DMS153 (cell line): ENCODE measurements at places on chromosomes 7 and 10.

DNA sequence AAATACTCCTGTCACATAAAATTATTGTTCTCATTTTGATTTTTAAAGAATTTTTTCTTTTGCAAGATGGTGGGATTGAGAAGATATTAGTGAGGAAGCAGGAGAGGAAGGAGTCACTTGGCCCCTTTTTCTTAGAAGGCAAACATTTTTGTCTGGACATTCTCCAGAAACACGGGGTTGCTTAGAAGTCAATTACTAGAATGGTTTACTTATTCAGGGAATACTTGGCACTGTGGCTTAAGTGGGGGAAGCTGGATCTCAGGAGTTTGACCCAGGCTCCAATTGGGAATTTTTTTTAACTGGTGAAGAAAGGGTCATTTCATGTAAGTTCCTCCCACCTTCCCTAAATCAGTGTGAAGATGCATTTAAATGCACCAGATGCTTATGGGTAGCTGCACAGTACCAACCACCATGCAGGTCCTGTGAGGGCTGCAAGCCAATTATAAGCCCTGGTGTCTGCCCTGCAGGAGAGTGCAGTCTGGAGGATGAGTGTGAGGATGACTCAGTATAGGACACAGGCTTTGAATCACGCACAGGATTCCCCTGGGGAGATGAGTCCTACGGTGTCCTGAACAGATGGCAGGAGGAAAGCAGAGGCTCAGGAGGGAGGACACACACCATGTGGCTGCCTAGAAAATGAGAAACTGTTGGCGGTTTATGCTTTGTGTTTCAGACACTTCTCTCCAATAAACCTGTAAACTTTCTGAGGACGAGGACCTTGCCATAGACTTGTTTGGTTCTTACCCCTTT is 299.1 kb downstream of the PLXNA4 start:
- DNase-seq = no peak

DNA sequence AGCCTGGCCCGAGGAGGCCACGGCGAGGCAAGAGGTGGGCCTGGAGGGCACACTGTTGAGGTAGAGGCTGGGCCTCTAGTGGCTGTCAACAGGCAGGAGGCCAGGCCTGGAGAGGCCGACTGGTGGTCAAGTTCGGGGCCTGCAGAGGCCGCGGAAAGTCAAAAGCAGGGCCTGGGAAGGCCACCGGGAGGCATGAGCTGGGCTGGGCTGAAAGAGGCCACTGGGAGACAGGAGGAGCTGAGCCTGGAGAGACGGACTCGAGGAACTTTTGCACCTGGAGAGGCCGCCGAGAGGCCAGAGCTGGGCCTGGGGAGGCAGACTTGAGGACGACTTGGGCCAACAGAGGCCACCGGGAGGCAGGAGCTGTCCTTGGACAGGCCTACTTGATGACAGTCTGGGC is 321.2 kb downstream of the ZNF479 start:
- DNase-seq = no peak

DNA sequence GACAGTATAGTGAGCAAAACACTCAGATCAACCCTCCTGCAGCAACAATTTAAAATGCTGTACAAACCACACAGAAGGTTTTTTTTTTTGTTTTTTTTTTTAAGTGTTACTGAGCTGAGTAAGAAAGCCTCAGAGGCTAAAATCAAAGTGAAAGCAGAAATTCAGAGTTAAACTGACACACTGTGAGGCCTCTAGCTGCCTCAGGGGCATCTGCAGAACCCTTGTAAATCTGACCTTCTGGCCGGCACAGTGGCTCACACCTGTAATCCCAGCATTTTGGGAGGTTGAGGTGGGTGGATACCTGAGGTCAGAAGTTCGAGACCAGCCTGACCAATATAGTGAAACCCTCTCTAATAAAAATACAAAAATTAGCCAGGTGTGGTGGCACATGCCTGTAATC is 7.4 kb upstream of the GNA12 start:
- no peak for DNase-seq

DNA sequence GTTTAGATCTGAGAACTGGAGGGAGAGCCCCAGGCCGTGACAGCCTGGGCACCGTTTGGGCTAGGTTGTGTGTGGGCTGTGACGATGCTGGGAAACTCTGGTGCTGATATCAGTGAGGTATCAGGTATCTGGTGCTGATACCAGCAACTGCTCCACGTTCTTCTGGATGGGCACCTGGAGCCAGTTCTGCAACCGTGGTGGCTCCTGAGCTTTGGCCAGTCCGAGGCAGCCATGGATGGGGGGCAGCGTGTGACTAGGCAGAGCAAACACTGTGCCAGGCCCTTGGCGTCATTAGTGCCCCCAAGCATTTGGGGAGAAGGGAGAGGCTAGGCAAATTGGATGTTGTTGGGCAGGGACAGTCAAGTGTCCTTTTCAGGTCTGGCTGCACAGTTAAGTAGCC is 57.9 kb downstream of the ZNF467 start:
- DNase-seq = no peak

GRCh38 chr10:71161425-71161824 is 50.9 kb upstream of the UNC5B start:
- peak; percentile 18 for DNase-seq

GRCh38 chr10:71585564-71586290 is 133.9 kb downstream of the C10orf105 start:
- no peak for DNase-seq

GRCh38 chr10:82969405-82969804 is 1094.4 kb downstream of the NRG3 start:
- no peak for DNase-seq

DNA sequence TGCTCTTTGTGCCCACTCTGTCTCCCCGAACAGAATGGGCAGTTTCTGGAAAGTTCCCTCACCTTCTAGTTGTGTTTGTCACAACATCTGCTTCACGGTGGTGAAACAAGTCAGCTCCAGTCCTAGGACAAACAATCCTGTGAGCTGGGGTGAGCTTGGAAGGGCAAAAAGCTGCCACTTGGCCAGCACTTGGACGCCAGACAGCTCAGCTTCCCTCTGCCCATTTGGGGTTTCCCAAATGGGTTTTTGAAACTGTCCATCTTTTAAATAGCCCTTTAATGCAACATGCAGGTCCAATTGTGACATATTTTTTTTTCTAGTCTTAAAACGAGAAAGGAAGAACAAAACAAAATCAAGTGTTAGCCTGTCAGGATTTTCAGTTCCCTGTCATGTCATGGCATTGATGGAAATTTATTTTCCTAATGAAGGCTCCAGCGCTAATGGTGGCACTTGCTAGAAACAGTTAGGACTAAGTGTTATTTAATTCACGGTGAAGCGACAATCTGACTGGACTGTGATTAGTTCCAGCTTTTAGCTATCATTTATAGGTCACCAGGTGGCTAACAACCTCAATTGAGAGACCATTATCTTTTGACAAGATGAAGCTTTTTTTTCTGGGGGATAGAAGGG is 181.7 kb downstream of the MYOF start:
- DNase-seq = no peak

GRCh38 chr10:101476383-101476782 is 111.7 kb downstream of the POLL start:
- no peak for DNase-seq

- DNase-seq = no peak
Measured at GRCh38 chr10:111078505-111079185, 1.8 kb downstream of the ADRA2A start.

DNA sequence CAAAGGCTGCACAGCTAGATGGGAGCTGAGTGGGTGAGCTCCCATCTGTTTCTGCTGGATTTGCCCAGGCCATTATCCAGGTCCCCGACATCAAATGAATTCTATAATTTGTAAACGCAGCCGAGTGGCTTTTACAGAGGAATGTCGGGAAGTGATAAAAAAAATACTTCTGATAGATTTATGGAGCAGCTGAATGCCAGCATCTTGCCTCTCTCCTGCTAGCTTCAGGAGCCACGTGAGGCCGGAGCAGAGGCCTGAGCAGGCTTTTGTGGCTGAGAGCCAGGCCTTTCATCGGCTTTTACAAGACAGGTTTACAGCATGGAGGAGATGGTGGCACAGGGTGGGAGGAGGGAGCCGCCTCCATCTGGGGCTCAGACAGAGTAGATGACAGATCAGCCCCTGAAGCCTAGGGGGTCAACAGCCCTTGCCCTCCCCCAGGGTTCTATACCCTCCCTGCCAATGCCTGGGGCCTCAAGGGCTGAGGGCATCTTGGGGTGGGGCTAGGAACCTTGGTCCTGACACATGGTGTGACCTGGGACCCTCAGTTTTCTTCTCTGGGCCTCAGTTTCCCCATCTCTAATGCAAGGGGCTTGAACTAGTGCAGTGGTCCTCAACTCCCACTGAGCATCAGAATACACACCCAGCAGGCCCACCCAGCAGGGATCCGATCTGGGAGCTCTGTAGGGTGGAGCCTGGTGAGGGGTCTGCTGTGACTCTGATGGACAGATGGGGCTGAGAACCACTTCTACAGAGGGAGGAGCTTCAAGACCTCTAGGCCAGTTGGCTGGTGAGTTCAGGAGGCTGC is 44.2 kb upstream of the PCBD1 start:
- DNase-seq = no peak

GRCh38 chr7:107291434-107291833 is 122.6 kb downstream of the HBP1 start:
- DNase-seq = no peak

DNA sequence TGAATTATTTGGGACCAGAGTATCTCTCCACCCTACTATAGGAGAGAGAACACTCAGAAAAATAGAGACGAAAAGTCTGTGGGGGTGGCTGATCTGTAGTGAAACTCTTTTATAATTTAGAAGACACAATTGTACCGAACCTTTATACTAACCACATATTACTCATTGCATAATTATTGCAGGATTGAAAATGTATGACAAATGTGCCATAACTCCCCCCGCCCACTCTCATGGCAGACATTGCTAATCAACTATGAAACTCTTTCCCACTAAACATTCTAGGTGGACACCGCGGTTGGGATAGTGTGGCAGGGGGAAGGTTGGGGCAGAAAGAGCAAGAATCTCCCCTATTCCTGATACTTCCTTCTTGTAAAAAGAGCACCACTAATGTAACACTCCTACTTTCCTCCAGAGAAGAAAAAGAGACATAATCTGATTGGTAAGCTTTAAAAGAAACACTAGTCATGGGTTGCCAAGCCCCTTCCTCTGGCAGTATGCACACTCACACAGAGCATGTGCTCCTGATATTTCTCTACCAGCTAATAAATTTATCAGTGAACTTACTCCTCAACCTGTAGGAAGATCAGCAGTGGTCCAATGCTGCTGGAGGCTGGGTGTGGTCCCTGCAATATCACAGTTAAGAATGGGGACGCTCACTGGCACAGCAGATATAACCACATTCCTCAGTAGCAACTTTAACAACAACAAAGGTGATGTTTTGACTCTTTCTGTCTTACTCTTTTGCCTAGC is 18.7 kb upstream of the ARID5B start:
- DNase-seq = no peak

GRCh38 chr10:14253711-14254110 is 77.0 kb downstream of the FRMD4A start:
- DNase-seq = no peak

GRCh38 chr7:3370921-3371320 is 69.9 kb downstream of the SDK1 start:
- DNase-seq = no peak

DNA sequence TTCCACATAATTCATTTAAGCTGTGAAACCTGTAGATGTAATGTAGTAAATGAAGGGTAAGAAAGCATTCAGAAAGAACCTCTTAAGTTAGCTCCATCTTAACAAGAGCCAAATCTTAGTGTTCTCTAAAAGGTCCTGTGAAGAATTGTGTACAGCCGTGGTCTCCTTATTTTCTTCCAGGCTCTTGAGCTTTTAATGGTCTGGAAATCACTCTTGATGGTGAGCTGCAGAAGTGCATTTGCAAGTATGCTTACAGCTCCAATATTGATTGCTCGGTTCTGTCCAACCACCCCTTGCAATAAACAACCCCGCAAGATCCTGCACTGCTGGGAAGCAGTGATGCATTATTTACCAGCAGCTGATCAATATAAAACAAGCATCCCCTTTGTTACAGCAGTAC is 690.8 kb upstream of the FZD8 start:
- no peak for DNase-seq

DNA sequence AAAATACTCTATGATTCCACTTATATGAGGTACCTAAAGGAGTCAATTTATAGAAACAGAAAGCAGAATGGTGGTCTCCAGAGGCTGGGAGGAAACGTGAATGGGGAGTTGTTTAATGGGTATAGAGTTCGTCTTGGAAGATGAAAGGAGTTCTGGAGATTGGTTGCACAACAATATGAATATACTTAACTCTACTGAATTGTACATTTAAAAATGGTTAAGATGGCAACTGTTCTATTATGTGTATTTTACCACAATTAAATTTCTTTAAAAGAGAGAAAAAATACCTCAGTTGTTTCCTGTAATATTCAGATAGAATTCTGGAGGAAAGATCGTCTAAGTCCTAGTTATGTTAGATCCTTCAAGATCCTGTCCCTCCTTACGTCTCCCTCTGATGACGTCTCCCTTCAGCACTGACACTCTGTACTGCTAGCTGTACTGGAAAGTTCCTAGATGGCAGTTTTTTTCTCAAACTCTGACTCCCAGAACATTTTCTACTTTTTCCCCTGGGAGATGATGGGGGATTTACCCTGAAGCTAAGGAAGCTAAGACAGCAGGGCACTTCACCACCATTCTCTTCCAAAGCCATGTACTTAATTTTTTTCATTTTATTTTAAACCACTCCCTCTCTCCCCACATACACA is 53.2 kb upstream of the CAV2 start:
- no peak for DNase-seq

GRCh38 chr7:154774303-154774969 is 228.5 kb downstream of the PAXIP1 start:
- DNase-seq = no peak

GRCh38 chr7:112147793-112148361 is 58.3 kb downstream of the DOCK4 start:
- no peak for DNase-seq

DNA sequence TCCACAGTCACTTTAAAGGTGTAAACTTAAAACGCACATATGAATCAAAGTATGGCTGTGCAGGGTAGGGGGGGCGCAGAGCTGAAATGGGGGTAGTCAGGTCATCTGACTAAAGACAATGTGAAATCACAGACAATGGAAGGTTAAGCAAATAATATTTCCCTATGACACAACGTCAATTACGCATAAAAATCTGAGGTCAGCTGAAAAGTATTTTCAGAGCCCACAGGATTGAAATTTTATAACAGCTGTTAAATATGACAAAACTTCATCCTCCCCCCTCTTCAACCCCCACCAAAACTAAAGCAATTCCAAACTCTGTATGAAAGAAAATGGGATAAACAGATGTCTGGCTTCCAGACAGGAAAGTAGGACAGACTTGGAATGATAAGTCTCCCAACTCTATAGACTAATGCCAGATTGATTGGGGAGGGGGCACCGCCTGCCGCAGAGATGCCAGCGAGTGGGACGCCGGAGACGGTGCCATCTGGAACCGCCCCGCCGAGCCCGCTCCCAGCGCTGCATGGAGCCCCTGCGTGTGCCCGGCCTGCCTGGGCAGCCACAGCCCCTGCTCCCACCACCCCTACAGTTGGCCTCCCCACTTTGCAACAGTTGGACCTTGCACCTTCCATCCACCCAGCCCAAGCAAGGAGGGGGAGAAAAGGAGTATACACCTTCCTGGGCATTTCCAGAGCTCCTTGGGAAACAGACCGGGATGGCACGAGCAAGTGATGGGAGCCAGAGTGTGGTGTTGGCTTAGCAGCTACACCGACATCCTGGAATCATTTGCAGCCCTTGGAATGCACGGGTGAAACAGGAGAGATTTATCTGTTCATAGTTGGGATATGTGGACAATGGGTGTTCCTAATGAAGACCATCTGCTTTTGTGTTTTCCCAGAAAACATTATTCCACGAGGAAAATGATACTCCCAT is 10.7 kb downstream of the EBF3 start:
- DNase-seq = no peak
